ENCODE measurements at places on chromosomes 1 and 21.

- no peak for DNase-seq
Measured at GRCh38 chr1:22402356-22403053, 49.1 kb upstream of the ZBTB40 start.

DNA sequence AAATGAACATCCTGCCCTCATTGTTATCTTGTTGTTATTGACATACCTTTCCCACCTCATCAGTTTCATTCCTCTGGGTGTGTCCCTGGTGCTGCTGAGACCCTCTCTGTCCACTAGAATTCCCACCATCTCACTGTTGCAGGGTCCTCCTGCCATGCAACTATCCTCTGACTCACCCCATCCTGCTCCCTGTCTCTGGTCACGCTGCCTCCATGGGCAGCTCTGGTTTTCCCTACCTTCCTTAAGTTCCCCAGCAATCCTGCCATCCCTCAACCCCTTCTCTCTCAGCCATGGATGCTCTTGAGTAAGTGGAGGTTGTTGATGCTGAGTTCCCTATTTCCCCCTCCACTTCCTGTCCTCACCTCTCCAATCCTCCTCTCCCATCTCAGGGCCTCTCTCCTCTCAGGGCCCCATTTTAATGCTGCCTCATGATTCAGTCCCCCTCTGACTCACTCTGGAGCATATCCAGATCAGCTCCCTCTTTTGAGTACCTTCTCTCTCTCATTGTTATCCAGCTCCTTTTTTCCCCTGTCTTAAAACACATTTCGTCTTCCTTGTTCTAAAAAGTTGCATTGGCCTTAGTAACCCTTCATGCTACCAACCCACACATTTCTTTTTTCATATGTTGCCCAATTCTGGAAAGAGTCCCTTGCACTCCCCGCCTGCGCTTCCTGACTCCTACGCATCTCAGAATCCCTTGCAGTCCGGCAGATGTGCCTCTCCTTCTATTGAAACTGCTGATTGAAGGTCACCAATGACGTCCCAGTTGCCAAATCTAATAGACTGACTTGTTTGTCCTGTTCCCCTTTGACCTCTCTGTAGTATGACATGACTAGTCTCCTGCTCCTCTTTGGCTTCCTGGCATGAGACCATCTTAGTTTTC is 92.0 kb downstream of the CNIH3 start:
- no peak for DNase-seq

DNA sequence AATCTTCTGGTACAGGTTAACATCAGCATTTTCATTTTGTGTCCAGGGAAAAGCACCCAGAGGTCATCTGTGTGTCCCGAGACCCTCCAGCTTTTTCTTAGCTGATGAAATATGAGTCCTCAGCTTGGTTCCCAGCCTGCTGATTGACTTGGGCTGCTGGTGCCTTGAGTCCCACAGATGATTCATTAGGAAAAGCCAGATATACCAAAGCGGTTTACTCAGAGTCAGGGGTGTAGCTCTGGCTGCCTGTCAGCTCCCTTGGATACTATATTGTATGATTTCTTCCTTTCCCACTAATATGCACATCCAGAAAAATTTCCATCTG is 43.7 kb upstream of the MAB21L3 start:
- DNase-seq = no peak

DNA sequence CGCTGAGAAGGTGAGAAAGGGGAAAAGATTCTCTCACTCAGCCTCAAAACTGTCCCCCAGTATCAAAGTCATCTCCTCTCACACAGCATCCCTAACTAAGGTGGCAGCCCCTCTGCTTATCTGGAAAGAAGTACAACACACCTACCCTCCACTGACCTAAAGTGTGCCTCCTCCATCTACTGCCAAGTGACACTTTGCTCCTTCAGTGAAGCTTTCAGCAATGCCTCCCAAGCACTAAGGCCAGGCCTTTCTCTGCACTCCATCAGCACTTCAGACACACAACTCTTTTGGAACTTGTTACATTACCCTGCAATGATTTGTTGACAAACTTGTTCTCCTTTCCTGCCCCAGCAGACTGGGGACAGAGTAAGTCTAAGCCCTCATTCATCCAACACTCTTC is 1.4 kb downstream of the SH3BP5L start:
- DNase-seq = no peak

Data from 8988T (cell line).